ENCODE measurements at places on chromosomes 1 and 21. TPM values are rescaled to one million over a fixed set of nuclear protein-coding genes. Genes with fewer than 3 reads are reported as not detected.

The EMC1 gene
- total RNA-seq = 73.3 TPM

The HMGCL gene
- total RNA-seq = 33.8 TPM

The AMIGO1 gene
- total RNA-seq = 2.4 TPM

The GJA8 gene
- total RNA-seq = not detected

The PCP4L1 gene
- not detected for total RNA-seq

DNA sequence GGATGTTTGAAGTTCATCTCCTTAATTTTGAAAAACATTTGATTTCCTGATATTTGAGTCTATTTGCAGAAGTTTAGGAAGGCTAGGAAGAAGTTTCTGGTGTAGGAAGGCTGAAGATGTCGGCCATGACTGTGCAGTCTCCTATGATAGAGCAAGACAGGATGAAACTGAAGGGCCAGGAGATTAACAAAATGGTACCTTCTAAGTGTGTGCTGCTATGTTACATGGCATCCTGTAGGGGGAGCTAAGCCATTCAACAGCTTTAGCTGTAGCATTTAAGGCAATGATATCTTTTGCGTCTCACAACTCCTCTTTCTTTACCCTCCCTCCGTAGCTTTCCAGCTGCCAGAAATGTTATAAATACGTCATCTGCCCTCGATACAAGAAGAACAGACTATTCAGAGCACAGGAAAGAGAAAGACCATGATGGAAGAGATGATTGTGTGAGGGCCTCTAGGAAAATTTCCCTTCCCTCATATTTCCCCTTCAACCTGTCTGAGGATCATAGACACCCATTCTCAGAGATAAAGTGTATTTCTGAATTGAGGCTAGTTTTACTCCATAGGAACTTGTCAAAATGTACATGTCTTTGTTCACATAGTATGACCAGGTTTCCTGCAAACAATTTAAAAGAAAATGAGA is 61.1 kb downstream of the XCL1 start:
- peak; percentile 7 for DNase-seq

- DNase-seq = no peak
These were observed 36.1 kb downstream of the BRINP2 start for GRCh38 chr1:177206831-177207355.

DNA sequence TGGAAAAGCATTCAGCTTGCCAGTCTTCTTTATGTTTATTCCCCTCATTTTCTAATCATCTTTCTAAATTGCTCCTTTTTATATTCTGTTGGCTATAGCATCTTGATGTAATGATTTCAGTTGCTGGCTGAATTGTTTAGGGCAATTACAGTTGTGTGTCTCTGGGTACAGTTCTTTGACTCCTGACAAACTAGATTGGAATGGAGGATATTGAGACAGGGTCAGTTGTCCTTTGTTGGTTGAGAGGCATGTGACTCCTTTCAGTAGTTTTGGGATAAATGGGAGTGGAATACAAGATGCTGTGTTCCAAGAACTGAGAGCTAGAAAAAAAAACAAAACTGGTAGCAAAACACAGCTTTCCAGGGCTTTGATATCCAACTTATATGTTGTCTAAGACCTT is 1.5 kb downstream of the CENPF start:
- DNase-seq = no peak

DNA sequence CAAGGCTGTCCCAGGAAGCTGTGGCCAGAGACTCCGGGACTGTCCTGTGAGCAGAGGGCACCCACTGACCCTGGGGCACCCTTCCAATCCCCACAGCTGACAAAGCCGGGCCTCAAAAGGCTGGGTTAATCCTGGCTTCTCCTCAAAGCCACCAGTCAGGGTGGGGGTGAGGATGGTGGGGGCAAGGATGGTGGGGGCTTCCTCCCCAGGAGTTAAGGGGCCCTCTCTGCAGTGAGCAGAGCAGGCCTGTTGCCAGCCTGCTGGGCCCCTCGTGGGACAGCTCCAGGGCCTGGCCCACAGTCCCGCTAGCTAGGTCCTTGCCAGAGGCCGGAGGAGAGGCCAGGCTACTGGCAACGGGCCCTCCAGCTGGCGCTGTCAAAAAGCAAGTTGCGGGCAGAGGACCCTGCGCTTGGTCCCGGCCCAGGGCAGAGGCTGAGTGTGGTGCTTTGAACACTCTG is 37.9 kb upstream of the CCDC27 start:
- no peak for DNase-seq

GRCh38 chr21:33024201-33025103 is 1.3 kb upstream of the OLIG2 start:
- DNase-seq = no peak

DNA sequence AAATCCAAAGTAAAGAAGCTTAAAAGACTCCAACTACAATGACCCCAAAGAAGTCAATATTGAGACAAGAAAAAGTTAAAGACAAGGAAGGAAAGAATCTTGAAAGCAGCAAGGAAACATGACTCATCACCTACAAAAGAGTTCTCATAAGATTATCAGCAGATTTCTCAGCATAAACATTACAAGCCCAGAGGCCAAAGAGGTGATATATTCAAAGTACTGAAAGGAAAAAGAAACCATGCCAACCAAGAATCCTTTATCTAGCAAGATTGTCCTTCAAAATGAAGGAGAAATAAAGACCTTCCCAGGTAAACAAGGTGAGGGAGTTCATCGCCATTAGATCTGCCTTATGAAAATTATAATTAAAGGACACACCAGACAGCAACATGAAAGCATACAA is 49.8 kb downstream of the CSMD2 start:
- no peak for DNase-seq

DNA sequence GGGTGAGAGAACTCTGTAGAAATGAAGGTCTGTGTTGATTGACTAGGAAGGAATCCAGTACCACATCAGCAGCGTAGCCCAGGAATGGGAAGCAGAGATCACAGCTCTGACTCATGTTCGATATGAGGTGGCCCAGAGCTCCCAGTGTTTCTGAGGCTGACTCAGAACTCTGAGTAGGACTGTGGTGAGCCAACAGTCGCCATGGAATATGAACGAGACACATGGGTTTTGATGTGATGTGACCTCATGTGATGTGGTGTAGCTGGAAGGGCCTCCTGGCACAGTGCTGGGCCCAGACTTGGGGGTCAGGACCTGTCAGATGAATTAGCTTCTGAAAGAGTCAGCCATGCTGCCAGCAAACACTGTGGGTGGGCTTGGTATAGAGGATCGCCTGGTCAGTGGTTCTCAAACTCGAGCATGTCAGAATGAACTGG is 237.0 kb downstream of the MRPL39 start:
- no peak for DNase-seq

- no peak for DNase-seq
These were observed 15.2 kb downstream of the SPATA21 start for GRCh38 chr1:16422041-16422440.

DNA sequence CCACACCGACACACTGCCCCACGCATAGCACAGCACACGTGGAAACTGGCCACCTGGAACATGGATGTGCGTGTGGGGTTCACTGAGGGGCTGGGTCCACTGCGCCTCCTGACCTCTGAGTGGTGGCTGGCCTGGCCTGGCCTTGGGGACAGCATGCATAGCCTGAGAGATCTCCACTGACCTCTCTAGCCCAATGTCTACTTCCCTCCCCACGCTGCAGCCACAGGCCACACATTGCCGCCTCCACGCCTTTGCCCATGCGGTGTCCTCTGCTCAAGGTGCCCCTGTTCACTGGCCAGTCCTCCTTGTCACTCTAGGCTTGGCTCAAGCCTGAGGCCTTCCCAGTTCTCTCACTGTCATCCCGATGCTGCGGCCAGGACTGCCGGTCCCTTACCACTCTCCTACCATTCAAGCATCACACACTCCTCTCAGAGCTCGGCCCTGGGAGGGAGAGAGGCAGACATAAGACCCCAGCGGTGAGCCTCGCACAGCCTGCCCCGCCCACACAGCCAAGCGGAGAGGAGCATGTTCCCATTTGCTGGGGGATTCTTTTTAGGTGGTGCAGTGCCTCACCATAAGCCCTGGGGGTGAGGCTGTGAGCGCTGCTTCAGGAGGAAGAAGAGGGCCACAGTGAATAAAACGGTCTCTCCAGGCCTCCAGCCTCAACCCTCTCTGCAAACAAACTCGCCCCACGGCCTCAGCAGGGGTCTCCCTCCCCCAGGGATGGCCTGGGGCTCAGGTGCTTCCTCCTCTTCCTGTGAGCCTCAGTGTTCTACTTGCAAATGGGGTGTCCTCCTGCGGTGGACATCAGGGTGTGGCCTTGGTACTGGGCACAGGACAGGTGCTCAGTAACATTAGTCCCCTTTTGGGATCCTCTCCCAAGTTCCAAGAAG is 80.8 kb downstream of the DMRTB1 start:
- DNase-seq = no peak

- DNase-seq = no peak
These were observed 126.0 kb upstream of the NRIP1 start for GRCh38 chr21:15190837-15191236.

- peak; percentile 60 for DNase-seq
These were observed 92.3 kb upstream of the NFIA start for GRCh38 chr1:60989749-60990713.

- no peak for DNase-seq
These were observed 13.0 kb downstream of the STRIP1 start for GRCh38 chr1:110047463-110047862.

- DNase-seq = no peak
These were observed 34.5 kb downstream of the DHRS3 start for GRCh38 chr1:12583484-12583883.

All from pulmonary artery endothelial cell (primary cell).